ENCODE measurements at places on chromosomes 1 and 21.

DNA sequence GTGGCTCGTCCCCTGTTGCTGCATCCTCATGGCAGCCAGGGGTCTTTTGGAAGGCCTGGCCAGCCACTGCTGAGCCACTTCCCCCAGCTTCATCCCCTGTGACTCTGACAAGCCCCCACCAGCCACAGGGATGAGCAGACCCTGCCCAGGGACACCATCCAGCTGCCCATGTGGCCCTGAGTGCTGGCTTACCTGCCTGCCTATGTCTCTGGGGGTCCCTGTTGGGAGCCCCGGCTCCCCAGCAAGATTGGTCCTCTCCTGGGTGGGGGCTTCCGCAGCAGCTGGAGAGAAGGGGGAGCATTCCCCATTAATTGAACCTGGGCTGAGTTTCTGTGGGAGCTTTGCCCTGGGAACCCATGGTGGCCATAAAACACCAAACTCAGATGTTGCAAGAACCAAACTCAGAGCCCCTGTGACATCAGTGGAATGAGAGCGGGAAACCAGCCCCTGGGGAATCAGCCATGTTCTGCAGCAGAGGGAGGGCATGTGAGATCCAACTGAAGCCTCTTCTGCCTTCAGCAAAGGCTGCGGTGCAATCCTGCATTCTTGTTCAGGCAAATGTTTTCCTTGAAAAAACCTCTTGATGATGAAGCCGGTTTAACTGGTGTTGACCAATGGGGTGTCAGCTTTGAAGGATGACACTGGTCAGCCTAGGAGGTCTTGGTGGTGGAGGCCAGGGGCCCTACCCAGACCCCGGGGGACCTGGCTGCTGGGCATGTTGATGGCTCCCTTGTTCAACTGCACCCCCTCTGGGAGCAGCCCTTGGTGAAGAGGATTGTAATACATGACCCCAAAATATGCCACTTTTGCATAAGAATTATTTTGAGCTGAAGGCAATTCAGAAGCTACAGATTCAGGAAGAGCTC lies 28.3 kb upstream of the COL18A1 start:
- DNase-seq, result no peak

GRCh38 chr1:55443175-55443915 lies 228.2 kb upstream of the USP24 start:
- DNase-seq, result no peak

GRCh38 chr1:162855461-162856150 lies 5.4 kb downstream of the CCDC190 start:
- no peak for DNase-seq

GRCh38 chr1:21586846-21587601 lies 77.8 kb downstream of the ALPL start:
- no peak for DNase-seq

- no peak for DNase-seq
Observed at GRCh38 chr1:152986578-152986977, 2.7 kb downstream of the SPRR1A start.

- DNase-seq, result no peak
Observed at GRCh38 chr1:225654688-225655508, 2.0 kb upstream of the ENAH start.

GRCh38 chr1:181593042-181593441 lies 109.7 kb downstream of the CACNA1E start:
- no peak for DNase-seq

DNA sequence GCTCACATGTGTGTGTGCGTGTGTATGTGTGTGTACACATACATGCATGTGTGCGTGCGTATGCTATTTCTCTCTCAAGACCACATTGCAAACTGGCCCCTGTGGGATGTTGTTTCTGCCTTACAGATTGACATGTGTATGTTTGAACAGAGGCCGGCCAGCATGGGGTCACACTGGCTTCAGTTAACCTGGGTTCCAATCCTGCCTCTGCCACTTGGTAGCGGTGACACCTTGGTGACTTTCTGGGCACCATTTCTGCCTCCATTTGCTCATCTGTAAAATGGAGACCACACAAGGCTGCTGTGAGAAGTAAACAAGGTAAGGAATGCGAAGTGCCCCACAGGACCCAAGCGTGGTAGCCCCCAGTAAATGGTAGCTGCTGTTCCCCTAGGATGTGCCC lies 51.7 kb downstream of the TCP10L start:
- DNase-seq, result no peak

DNA sequence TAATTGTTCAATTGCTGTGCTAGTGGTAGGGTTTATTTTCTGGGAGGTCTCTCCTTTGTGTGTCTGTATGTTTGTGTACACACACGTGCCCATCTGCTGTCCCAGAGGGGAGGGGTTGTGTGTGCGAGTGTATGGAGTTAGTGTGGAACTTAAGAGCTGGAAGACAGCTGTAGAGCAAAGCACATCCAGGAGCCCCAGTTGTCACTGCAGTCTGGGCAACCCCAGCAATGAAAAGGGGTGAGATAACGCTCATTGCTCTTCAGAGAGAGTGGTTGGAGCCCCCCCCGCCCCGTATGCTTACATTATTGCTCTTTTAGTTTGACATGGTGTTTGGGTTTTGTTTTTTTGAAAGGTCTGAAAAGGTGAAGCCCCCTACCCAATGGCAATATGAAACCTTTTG lies 36.9 kb downstream of the NCF2 start:
- no peak for DNase-seq

DNA sequence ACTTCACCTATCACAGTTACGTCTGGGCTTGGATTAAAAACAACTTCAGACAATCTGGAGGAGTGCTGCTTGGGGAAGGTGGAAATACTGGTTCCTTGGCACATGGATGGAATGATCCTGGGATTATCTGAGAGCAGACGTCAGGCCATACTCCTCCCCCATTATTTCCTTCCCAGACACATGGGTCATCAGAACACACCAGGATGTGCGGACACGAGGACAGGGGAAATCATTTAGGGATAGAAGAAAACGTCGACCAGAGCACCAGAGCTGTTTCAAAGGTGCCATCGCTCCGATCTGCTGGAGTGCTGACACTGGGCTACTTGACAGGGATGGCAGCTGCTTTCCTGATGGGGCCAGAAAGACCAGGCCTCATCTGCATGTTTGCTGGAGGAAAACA lies 31.8 kb upstream of the ANGPTL7 start:
- DNase-seq, result no peak

- no peak for DNase-seq
Observed at GRCh38 chr1:68213843-68214242, 18.5 kb downstream of the WLS start.

- DNase-seq, result no peak
Observed at GRCh38 chr1:15465674-15466073, 9.1 kb downstream of the CELA2A start.

- DNase-seq, result no peak
Observed at GRCh38 chr21:27513825-27514224, 546.9 kb upstream of the ADAMTS5 start.

GRCh38 chr21:33800753-33801423 lies 114.7 kb downstream of the ATP5PO start:
- no peak for DNase-seq

- DNase-seq, result no peak
Observed at GRCh38 chr1:95096218-95096841, 20.8 kb upstream of the TLCD4 start.

DNA sequence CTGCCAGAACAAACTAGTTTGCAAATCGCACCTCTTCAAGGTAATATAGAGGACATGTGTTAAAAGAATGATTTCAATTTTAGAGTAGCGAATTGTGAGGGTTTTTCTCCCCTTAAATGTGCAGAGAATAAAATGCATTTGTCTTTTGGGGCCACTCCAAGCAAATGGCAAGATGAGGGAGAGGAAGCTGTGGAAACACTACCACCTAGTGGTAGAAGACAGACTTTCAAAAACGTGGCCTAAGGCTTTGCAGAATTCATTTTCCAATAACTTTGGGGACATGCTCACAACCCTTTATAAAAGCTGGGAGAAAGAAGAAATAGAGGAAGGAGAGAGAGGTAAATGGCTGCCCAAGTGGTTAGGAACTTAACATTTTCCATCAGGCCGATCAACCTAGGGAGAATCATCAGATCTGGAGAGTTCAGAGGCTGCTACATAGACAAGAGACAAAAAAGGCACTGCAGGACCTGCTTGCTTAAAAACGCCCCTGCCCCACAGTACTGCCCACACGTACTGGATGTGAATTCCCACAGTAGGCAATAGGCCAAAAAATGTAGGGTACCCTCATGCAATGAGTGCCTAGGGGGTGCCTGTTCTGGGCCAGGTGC lies 15.7 kb upstream of the RCAN1 start:
- peak; percentile 18 for DNase-seq

DNA sequence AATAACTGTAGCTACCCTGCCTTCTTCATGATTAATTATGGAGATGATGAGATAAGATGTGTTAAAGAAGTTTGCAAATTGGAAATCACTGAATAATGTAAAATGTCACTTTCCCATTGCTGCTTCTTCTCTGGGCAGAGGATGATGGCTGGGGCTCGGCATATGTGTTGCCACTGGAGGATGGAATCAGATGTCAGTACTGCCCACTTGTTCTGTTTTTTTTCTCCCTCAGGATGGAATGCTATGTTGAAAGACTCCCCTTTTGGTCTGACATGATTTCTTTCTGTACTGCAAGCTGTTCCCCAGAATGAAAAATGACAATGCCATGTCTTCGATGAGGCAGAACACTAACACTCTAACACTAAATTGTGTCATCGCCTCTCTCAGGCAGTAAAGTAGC lies 373.9 kb upstream of the SPAG17 start:
- no peak for DNase-seq

DNA sequence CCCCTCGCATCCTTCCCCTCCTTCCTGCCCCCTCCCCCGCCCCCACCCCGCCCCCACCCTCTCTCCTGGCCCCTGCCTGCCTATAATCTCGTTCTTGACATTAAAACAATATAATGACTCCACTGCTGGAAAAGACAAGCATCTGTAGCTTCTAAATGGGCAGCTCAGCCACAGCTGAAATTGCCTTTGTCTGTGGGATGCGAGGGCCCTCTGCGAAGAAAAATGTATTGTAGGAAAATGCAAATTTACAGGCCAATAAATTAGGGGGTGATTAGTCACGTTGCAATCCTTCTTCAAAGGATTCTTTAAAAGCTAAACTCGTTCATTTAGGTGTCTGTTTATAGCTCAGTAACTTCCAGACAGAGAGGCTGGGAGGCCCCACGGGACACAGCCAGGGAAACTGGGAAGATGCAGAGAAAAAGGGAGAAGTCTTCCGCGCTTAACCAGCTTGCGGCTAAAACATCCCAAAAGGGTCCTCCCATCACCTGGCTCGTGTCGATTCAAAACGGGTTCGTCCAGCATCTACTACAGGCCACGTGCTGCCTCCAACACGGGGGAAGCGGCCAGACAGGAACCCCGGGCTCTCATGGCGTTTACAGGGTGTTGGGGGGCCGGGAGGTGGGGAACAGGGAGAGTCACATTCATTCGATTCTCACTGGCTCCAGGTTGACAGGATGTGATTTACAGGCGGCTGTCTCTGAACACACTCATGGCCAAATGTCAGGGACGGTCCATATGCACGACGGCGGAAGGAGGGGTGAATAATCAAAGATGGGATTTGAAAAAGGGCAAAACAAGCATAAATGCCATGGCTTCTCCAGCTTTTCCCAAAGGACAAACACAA lies 100.5 kb upstream of the ZBTB40 start:
- DNase-seq, result no peak

- DNase-seq, result no peak
Observed at GRCh38 chr21:17536381-17536780, 23.5 kb downstream of the CXADR start.

GRCh38 chr1:94925561-94926125 lies 1.3 kb downstream of the CNN3 start:
- no peak for DNase-seq

- DNase-seq, result no peak
Observed at GRCh38 chr1:119286587-119287181, 81.9 kb upstream of the HAO2 start.

DNA sequence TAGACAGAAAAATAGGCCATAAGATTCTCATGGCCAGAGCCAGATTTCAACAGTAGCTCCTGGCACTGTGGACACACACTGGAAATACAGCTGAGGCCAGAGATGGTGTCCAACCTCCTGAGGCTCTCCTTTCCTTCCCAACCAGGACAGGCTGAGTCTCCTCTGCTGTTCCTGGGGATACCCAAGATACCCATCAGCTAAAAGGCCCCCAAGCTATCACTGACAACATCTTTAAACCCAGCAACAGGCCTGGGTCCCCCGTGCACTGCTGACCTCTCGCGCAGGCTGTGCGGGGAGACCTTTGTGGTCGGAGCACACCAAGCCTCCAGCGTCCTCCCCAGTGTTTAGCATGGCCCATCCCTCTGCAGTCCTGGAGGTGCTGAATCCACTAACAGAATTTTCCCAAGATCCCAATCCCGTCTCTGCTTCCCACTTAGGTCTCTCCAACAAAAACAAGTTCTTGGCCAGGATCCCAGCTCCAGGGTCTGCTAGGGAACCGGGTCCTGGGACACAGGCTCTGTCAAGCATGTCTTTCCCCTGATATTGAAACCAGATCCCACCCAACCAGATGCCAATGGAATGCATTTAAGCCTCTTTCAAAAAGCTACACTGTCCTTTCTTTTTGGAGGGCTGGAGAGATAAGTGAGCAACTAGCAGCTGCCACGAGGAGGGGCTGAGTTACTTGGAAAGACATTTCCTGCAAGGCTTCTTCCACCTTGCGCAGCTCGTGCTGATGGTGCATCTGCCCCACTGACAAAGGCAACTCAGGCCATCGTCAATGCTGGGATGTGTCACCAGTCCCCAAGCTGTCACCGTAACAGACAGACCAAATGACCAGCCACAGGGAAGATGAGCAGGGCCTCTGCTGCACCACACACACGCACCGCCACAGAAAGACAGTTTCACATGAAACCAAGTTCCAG lies 73.2 kb downstream of the BCAR3 start:
- no peak for DNase-seq

- no peak for DNase-seq
Observed at GRCh38 chr1:8625491-8625890, 191.9 kb downstream of the RERE start.

- no peak for DNase-seq
Observed at GRCh38 chr21:41769111-41769510, 2.3 kb upstream of the RIPK4 start.

GRCh38 chr1:218430822-218431221 lies 85.7 kb downstream of the TGFB2 start:
- no peak for DNase-seq

- DNase-seq, result peak; percentile 70
Observed at GRCh38 chr21:42818328-42818749, 61.0 kb downstream of the WDR4 start.

GRCh38 chr1:96376846-96377245 lies 344.7 kb upstream of the PTBP2 start:
- DNase-seq, result no peak

GRCh38 chr1:22331618-22332423 lies 119.8 kb upstream of the ZBTB40 start:
- DNase-seq, result no peak

- no peak for DNase-seq
Observed at GRCh38 chr1:235725434-235725833, 75.8 kb upstream of the GNG4 start.

GRCh38 chr1:199084293-199084692 lies 445.5 kb downstream of the PTPRC start:
- DNase-seq, result no peak

GRCh38 chr1:33758698-33759097 lies 105.2 kb upstream of the HMGB4 start:
- no peak for DNase-seq

GRCh38 chr1:210377731-210378333 lies 49.1 kb downstream of the HHAT start:
- no peak for DNase-seq

- DNase-seq, result no peak
Observed at GRCh38 chr1:217140041-217140901, 417.0 kb upstream of the ESRRG start.
